ENCODE measurements at places on chromosomes 7 and 10. TPM values are rescaled to one million over a fixed set of nuclear protein-coding genes. Genes with fewer than 3 reads are reported as not detected.

Gene HYCC1
- 0.80 TPM for polyA plus RNA-seq

DNA sequence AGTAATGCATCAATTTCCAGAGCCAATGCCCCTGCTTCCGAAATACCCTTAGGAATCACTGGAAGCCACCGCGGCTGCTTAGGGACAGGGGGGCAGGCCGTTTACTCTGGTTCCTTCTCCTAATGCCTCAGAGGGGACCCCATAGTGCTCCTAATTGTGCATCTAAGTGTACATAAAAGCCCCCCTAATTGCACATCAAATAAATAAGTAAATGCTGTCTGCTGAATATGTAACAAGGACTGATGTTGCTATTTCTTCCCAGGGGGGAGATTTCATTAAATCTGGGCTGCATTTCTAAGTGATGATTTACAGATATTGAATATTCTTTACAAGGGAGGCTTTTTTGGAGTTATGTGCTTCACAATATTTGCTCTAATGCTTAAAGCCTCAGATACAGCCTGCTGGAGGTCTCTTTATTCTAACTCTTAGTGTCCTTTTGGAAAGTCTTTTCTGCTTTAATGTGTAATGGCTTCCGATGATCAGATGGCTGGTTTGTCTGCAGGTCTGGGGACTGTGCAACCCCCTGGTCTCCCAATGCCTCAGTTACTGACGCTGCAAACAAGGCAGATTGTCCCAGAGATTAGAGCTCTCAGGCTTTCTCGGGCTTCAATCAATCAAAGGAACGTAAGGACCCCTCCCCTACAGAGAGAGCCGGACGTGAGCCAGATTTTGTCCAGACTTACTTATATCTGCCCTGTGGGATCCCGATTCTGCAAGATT, 143.0 kb downstream of the PRPF18 start:
- DNase-seq, result peak; percentile 48

DNA sequence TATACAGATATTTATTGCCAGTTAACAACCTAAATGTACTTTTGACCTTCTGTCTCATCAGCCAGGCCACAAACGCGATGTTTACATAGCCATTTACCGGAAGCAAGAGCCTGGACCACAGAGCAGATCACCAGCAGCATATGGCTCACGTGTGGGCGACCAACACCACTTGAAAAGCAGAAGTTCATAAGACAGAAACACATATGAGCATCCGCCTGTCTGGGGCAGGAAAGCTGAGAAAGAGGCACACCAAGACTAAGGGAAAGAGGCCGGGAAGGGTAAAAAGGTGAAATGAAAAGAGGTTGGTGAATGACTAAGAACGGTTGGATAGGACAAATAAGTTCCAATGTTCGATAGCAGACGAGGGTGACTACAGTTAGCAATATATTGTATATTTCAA, 1.3 kb downstream of the ABCB1 start:
- no peak for DNase-seq

DNA sequence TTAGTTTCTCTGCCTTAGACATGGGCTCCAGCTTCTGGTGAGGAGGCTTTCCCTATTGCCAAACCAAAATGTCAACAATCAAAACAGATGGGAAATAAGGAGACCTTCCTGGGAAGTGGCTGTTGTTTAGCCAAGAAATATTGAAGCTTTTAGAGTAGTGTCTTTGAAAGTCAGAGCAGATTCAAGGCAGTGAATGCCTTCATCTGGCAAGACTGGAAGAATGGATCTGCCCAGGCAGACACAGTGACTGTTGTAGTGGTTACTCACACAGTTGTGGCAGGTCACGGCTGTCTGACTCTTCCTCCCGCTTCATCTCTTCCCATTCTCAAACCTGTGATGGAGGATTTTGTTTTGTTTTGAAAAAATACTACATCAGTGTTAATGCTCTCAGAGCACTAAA, 154.1 kb upstream of the ADO start:
- DNase-seq, result no peak

Gene PROSER2
- 0.63 TPM for polyA plus RNA-seq

DNA sequence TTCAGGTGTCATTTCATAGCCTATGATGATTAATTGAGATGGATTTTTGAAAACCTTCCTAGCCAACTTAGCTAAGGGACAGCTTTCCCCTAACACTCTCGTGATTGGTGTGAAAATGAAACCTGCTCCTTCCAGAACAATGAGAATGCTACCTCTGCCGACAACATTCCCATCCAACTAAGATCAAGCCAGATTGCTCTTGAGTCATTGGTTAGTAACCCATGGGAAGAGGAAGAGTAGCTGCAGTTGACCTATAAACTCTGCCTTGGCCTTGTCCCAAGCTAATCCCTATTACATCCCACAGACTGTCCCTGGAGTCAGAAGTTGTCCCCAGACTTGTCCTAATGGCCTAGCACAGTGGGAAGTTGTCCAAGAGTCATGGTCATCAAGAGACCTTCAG, 80.5 kb upstream of the SVIL start:
- no peak for DNase-seq

Gene PAPSS2
- 8.1 TPM for polyA plus RNA-seq

Gene DNAJC30
- 10.5 TPM for polyA plus RNA-seq

DNA sequence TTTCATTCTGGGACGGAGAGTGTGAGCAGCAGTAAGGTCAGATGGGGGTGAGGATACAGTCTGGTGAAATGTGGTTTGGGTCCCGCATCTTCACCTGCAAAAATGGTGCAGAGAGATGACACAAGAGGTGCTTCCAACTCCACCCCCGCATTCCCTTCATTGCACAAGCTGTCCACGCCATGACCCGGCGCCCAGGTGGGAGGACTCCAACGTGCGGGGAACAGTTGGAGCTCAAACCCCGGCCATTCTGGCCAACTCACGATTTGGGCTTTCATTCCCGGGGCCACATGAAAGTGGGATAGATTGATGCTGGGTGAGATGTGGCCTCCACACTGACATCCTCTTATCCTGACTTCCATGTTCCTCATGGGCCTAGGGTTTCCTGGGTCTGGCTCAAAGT, 34.6 kb upstream of the ZNF273 start:
- DNase-seq, result no peak

GRCh38 chr10:31102421-31102820, 70.8 kb upstream of the ZNF438 start:
- DNase-seq, result no peak

Gene UNCX
- not detected for polyA plus RNA-seq

DNA sequence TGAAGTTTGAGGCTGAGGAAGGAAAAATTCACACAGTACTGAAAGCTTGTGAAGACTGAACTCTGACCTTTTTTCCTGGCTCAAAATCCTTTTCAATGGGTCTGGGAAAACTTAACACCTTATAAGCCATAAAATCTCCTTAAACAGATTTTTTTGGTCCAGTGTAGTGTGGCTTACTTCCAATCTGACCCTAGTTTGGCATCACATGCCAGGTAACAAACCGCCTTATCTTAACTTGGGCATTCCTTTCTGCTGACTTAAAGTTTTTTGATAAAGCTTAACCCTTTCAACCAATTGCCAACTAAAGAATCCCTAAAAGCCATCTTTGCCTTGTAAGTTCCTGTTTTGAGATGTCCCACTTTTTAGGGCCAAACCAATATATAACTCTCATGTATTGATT, 13.2 kb upstream of the ITPRID1 start:
- no peak for DNase-seq

Gene ENO4
- polyA plus RNA-seq, result 0.41 TPM

Gene WASHC2A
- polyA plus RNA-seq, result 22.3 TPM

Gene DPY19L1
- 7.0 TPM for polyA plus RNA-seq

Gene LGI1
- polyA plus RNA-seq, result 6.7 TPM

Gene IDI2
- not detected for polyA plus RNA-seq

DNA sequence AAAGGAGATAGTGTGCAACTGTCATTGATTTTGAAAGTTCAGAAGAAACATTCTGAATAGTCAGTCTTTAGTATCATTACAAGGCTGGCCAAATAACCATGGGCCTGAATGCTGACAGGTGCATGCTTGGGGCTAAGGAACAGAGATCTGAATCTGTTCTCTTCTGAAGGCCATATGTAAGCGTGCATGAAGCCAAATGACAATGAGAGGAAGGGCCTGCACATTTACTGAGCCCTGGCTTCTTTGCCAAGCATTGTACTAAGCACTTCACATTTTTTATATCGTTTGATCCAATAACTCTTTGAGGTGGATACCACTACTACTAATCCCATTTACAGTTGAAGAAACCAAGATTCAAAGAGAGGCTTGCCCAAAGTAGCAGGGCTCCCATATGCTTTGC, 22.5 kb upstream of the TIAL1 start:
- DNase-seq, result peak; percentile 31

DNA sequence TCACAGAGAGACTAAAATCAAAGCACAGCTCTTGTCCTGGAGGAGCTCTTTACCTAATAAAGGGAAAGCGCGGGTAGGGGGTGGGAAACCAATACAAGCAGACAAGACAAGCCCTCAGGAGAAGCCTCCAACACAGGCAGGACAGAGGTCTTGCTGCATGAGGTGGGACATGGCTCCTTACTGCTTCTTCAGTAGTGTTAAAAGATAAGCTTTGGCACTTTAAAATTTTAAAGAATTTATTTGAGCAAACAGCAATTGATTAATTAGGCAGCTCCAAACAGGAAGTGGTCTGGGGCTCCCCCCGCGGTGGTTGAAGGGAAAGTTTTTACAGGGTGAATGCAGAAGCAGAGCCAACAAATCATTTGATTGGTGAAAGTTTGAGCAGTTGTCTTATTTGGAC, 50.3 kb upstream of the MACC1 start:
- no peak for DNase-seq

DNA sequence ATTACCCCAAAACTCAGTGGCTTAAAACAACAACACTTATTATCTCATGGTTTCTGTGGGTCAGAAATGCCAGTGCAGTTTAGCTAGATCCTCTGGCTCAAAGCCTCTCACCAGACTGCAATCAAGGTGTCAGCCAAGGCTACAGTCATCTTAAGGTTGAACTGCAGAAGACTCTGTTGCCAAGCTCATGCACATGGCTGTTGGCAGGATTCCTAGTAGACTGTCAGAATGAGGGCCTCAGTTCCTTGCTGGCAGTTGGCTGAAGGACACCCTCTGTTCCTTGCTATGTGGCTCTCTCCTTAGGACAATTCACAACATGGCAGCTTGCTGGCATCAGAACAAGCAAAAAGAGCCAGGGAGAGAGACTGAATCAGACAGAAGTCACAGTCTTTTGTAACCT, 34.7 kb downstream of the TOMM7 start:
- peak; percentile 11 for DNase-seq

DNA sequence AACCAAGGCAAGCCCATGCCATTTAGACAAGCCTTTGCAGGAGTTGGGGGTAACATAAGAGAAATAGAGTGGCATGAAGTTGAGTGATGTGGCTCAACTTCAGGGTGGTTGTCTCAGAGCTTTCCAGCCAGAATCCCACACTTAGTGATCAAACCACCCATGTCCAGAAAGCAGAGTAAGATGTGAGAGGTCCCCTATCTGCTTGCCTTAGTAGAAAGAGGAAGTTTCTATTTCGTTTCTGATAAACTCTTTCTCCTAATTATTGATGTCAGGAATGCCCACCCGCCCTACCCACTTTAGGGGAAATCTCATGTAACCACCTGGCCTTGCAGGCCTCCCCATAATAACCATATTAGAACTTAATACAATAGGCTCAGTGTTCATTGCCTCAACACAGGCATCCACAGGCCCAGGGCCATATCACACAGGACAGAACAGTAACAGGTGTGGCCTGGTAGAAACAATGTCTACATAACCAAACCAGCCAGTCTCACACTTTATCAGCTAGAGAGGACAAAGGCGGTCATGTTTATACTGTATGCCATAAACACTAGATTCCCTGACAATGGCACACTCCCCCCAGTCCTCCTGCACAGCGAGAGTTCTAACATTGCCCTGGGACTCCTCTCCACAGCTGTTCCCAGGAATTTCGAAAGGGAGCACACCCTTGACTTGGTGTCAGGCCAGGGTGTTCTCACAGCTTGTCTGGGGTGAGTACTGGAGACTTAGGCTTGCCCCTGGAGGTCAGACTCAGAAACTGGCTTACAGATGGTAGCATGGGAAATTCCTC, 364.4 kb downstream of the CXCL12 start:
- DNase-seq, result no peak

Gene HMX2
- 18.3 TPM for polyA plus RNA-seq

Gene TMEM229A
- polyA plus RNA-seq, result 1.9 TPM

DNA sequence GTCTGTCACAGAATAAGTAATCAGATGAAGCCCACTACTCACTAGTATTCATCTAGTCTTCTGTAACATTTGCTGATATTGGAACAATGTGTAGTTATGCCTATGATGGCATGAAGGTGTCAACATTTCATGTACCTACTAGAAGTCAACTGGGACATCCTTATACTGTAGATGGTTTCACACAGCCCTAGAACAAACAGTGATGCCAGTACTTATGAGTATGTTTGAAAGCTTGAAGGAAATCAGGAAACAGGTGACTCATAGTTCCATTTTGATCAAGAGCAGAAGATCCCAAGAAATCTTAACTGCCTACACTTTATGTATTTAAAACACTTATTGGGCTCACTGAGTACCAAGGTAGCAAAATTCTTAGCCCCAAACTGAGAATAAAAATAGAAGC, 1519.6 kb downstream of the REEP3 start:
- no peak for DNase-seq

DNA sequence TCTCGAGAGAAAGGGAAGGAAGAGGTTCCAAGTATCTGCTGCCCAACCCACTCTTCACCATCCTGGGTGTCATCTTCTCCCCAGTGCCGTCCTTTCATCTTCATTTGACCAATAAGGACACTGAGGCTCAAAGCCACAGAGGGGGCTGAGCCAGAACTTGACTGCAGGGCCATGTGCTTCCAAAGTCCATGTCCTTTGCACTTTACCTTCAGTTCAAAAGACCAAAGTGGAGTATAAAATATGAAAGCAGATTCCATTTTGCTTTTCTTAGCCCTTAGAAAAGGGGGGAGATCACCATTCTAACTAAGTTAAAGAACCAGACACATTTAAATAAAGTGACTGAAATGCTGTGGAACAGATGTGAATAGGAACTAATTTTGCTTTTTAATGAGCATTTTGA, 56.2 kb downstream of the JAZF1 start:
- no peak for DNase-seq

GRCh38 chr10:28480628-28480965, 52.3 kb upstream of the WAC start:
- peak; percentile 39 for DNase-seq

DNA sequence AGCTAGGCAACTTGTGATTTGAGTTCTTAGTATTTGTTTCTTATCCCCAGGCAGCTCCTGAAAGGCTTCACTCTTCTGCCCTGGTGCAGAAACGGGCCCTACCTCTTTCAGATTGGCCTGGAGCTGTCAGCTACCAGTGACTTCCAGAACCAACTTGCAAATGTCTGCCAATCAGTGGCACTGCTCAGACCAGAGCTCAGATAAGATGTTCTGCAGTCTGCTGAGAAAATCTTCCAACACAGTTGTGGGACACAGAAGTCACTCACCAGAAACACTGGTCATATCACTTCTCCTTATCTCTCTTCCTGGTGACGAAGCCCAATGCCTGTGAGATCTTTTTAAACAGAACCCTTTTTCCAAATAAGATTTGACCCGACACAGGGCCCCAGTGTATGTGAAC, 81.9 kb upstream of the DUSP5 start:
- DNase-seq, result no peak

Gene AGAP5
- polyA plus RNA-seq, result 0.41 TPM

- no peak for DNase-seq
Measured at GRCh38 chr7:37173670-37174069, 275.0 kb downstream of the ELMO1 start.

Gene ECHS1
- polyA plus RNA-seq, result 132 TPM

- no peak for DNase-seq
Measured at GRCh38 chr7:96359876-96360275, 38.0 kb upstream of the SLC25A13 start.

Gene NODAL
- 1.3 TPM for polyA plus RNA-seq

Measured in brain (organoid and tissue), 16 donors.